NCI-H1417 treated with DMSO at 0.1 percent for 48 hours (cell line): ENCODE measurements at places on chromosomes 6 and 20.

DNA sequence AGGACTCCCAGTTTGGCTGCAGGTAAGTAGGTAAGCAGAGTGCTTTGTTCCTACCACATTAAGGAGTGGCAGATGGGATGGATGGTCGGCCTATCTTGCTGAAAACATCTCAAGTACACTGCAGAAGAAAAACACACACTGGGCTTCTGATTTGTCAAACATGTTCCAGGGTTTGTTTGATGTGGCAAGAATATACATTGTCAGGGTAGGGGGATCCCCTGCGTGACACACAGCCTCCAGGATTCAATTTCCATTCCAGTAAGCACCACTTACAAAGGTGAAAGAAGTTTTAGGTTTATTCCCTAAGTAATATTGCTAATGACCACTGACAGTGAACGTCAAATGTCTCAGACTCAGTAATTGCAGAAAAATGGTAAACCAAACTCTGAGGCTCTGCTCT is 26.0 kb upstream of the KIF16B start:
- no peak for DNase-seq

DNA sequence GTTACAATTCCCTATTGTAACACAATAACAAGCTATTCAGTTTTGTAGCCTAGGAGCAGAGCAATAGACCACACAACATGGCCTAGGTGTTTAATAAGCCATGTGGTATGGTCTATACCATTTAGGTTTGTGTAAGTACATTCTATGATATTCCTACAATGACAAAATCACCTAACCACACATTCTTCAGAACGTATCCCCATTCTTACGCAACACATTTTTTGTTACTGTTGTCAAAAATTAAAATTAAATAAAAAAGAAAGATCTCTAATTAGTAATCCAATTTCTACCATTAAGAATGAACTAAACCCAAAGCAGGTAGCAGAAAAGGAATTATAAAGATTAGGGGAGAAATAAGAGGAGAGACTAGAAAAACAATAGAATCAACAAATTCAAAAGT is 44.0 kb downstream of the RANBP9 start:
- DNase-seq: no peak

- no peak for DNase-seq
Measured at GRCh38 chr20:48448666-48449600, 378.9 kb downstream of the PREX1 start.

DNA sequence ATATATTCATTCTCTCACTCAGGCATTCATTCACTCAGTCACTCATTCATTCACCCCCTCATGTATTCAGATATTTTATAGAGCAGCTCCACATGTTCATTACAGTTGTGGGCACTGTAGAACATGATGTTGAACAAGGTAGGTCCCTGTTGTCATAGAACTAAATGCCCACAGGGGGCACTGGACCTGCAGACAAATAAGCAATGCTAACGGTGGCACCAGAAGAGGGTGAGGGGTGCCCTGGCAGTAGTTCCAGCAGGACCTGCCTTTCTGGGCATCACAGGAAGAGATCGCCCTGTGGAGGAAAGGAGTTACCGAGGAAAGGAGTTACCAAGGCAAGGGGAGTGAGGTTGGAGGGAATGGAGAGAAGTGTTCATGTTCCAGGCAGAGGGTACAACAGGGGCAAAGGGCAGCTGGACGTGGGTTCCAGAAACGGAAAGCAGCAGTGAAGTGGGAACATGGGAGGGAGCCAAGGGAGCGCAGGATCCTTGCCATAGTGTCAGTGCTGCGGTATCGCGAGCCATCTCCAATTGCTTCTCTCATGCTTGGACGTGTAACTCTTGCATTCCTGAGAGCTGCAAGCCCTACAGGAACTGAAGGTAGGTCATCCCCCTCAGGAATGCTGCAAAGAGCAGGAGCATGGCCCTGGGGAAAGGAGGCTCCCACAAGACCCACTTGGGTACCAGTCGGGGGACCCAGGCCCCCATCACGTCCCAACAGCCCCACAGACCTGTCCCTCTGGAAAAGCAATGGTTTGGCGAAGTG is 128.2 kb downstream of the EDN3 start:
- no peak for DNase-seq

GRCh38 chr20:39835130-39835842 is 853.8 kb downstream of the MAFB start:
- no peak for DNase-seq

DNA sequence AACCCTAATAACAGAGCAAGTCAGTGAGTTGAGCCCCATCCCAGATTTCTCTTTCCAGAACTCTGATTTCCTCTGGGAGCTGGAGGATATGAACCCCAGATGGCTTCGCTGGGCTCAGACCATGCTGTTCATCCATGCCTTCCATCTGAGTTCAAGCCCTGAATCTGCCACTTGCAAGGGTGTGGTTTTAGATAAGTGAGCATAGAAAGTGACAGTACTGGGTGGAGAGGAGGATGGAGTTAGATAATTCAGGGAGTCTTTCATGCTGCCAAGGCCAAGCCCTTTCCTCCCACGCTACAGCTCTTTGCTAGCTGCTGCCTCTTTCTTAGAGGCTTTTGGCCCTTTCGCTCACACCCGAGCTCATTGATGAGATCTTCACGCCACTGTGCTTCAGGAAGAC is 57.2 kb upstream of the MAFB start:
- no peak for DNase-seq

DNA sequence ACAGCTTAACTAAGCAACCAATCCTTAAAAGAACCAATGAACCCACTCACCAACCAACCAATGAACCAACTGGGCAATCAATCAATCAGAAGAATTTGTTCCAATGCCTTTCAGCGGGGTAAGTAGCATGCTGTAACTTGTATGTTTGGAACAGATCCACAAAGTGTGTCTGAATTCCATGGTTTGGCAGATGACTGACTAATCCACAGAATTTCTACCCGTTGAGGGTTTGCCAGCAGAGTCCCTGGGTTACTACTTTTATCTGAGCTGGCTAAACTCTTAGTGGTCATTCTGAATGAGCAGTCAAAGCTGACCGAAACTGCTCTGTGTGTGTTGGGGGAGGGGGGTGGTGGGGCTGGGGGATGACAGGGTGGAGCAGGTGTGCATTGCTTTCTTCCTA is 125.0 kb upstream of the JAG1 start:
- DNase-seq: no peak

DNA sequence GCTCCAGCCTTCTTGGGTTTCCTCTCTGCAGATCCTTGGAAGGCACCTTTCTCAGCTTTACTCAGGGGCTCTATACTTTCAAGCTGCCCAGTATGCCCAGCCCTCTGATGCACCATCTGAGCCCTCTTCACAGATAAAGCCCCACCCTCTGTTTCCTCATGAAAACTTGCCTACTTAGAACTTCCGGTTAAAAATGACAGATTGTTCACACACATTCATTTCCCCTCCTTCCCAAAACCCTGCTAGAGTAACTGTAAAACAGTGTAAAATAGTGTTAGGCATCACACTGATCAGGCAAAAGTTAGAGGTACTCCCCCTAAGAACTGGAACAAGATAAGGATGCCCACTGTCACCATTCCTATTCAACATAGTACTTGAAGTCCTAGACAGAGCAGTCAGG is 14.0 kb upstream of the GCM1 start:
- DNase-seq: no peak

DNA sequence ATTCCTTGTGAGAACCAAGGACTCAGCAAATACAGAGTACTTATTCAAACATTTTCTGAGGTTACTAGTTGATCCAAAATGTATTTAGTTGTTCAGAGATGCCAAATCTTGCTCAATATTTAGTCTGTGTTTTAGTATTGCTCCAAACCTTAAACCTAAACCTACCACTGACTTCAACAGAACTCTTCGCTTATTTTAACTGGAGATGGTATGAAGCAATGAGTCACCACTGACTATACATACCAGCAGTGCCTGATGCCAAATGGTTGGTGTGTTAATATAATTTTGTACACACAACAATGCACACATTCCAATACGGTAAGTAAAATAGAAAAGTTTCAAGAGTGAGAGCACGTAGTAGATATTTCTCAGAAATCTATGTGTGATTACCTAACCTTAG is 1.9 kb upstream of the SPTLC3 start:
- DNase-seq: no peak

DNA sequence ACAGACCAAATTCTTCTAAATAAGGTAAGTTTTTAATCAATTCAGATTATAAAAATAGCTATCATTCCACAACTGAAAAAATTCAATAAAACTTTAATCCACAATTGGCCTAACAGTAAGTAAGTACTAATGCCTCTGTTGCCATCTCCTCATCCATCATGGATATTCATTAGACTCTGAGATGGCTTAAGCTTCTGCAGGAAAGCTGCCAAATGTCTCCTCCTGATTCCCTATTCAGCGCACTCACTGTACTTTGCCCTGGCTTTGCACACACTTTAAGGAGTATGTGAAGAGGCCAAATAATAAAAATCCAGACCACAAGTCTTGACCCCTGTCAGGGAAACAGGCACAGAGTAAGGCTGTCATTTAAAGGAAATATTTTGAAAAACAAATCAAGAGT is 23.6 kb downstream of the PGM3 start:
- DNase-seq: no peak

- no peak for DNase-seq
Measured at GRCh38 chr6:170284126-170284773, 6.6 kb downstream of the DLL1 start.

DNA sequence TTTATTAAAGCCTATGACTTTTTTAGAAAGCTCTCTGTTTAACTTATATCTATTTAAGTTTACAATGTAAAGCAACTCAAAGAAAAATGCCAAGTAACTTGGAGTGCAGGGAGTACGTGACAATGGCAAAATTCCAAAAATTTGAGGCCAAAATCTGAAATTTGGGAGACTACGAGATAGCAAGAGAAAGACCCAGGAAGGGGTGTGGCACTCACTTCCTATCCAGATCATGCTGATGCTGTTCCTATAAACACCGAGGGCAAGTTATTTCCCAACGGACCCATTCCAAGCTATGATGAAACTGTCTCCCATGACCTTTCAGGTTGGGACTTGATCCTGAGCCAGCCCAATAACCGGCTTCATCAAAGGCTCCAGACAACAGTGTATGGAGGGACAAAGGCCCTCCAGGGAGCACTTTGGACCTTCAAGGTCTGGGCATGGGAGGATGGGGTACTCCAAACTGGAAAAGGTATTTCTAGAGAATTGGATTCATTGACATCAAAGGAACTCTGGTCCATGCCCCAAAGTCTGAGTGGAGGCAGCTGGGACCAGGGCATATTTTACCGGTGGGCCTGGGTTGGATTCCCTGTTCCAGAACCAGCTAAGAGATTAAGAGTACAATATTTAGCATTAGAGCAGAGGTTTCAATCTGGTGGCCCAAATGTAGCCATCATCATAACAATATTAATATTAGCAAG is 15.7 kb upstream of the SLC13A3 start:
- DNase-seq: no peak

DNA sequence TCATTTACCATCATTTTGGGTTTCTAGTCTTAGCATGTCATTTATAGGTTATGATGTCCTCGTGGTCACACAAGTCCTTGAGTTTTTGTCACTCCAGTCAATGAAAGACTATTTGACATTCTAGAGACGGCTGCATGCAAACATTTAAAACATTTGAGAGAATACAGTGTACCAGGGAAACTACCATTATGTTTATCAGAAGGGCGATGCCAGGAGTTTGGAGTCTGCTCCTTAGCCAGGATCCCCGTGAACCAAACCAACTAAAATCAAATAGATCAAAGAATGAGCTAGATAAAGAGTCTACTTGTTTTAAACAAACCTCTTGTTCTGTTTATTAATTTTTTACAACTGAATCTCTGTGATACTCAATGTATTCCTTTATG is 122.6 kb downstream of the OLIG3 start:
- DNase-seq: no peak

DNA sequence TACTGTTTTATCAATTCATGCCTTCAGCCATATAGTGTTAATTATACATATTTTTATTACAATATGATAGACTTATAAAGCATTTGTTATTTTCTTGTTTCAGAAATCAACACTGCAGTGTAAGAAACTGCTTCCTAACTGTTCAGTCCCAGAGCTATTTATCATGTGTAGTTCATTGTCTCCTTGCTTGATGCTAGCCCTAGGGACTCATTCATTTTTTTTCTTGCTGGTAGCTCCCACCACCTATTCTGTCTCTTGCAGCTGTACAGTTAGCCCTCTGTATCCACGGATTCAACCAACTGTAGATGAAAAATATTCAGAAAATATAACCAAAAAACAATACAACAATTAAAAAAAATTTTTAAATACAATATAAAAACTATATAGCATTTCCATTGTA is 121.3 kb downstream of the STXBP5 start:
- DNase-seq: no peak

- peak; percentile 36 for DNase-seq
Measured at GRCh38 chr6:157070403-157071107, 252.8 kb downstream of the TMEM242 start.

DNA sequence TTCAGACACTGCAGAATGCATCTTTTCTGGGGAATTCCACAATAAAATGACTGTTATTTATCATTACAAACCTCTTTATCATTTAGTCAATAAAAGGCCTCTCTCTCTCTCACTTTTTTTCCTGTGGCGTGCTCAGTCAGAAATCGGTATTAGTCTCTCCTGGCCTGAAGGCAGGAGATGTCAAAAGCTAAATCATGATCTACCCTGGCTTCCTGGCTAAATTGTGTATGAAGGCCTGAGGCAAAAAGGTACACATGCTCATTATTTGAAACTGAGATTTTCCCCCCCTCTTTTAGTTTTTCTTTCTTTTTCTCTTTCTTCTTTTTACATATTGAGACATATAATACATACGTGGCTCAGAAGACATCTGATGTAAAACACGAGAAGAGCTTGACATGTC is 375.0 kb upstream of the SLC35B3 start:
- no peak for DNase-seq

DNA sequence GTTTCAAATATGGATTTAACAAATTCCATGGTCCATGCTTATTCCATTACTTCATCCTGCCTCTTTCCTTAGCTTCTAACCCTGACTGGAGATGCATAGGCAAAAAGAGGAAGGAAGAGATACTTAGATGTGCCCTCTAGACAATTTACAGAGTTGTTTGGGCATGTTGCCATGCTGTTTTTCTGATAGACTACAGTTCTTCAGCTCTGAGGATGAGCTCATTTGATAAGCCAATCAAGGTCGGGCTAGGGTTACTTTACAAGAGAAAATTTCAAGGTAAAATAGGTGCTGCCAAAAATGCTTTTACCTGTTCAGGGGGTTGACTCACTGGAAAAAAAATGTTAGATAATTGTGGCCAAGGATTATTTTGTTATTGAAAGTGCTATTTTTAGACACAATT is 5.9 kb downstream of the HCRTR2 start:
- DNase-seq: no peak

DNA sequence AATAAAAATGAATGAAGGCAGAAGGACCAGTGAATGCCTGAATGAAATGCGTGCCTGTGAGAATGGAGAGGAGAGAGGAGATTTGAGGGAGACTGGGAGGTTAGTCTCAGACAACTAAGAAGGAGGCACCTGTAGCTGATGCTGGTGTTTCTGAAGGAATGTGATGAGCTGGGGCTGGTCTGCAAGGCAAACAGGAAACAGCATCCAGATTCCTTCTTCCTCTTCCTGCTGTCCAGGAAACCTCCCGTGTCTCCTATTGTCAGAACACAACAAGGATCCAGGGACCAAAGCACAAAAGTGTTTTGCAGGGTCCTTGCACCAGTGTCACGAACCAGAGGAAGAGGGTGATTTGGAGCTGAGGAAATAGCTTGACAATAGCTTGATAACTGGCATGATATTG is 50.4 kb upstream of the TAB2 start:
- no peak for DNase-seq
